CD4-positive, alpha-beta T cell treated with Interleukin-21 for 1 hour (primary cell): ENCODE measurements at places on chromosomes 2 and 18.

GRCh38 chr2:180279581-180279980 is 272.5 kb upstream of the CWC22 start:
- no peak for DNase-seq

GRCh38 chr18:52572036-52573000 is 232.3 kb downstream of the DCC start:
- no peak for DNase-seq

DNA sequence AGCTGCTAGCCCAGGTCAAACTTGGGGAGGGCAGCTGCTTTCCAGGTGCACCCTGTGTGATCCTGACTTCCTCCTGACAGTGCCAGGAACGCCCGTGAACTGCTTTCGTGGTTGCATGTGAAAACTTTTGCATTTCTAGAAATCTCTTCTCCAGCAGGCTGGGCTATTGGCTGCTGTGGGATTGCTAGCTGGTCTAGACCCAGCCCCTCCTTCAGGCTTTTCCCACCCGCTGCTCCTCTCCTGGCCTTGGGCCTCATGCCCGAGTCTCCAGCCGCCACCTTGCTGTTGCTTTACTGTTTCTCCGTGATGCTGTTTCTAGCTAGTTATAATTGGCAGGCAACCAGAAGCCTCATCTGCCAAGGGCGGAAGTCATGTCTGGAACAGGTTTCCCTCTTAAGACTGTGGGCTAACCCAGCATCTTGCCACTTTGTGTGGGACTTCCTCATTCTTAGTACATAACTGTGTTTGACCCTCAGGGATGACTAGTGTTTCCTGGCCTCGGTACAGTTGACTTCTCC is 27.0 kb upstream of the MGAT4A start:
- DNase-seq: peak; percentile 75

DNA sequence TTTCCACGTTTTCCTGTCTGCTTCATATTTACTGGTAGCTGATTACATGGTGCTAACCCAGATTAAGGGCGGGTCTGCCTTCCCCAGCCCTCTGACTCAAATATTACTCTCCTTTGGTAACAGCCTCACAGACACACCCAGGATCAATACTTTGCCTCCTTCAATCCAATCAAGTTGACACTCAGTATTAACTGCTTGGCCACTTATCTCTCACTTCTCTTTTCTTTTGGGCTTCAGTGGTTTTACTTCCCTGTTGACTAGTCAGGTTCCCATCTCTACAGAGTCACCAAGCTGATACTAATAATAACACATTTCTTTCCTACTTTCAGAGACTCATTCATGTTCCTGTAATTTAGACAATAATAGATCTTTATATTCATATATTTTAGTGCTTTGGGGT is 302.2 kb upstream of the MAP2 start:
- no peak for DNase-seq

- DNase-seq: no peak
Measured at GRCh38 chr18:7590826-7591560, 23.9 kb downstream of the PTPRM start.

- DNase-seq: no peak
Measured at GRCh38 chr2:26941486-26941885, 29.0 kb upstream of the MAPRE3 start.

- DNase-seq: no peak
Measured at GRCh38 chr2:66443979-66444861, 9.3 kb downstream of the MEIS1 start.

DNA sequence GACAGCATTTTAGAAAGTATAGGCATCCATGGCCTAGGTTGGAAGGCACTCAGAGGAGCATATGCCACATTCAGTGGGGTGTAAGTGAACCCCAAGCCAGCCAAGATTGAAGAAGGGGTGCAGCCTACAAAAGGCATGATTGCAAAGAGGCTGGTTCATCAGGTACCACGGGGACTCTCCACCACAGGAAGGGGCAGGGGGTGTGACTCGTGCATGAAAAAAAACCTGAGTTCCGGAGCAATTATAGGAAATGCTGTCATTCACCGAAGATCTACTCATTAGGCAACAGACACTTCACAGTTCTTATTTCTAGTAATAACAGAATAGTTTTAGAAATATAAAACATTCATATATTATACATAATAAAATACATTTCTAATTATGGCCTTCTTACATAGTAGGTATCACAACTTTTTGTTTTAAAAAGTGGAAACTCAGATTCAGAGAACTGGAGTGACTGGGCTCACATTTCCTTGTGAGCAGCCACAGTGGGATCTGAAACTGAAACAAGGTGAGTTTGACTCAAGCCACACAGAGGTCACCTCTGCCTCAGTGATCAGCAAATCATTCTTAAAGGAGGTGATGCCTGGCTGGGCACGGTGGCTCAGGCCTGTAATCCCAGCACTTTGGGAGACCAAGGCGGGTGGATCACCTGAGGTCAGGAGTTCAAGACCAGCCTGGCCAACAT is 188.4 kb upstream of the GYPC start:
- peak; percentile 4 for DNase-seq

- DNase-seq: no peak
Measured at GRCh38 chr2:75367401-75367800, 168.1 kb upstream of the TACR1 start.

DNA sequence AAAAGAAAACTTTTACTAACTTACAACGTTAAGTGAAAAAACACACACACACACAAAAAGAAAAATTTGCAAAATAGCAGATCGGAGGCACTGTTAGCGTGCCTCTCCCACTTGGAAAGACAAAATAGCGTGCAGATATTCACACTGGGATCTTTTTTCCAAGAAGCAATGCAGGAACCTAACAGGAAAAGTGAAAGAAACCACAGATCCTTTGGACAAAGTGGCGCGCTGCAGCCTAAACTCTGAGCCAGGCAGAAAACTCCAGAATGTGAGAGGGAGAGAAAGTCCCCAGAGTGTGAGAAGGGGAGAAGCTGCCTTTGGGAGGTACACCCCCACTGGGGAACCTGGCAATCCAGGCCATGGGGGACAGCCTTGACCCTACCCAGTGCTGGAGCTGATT is 70.7 kb upstream of the SERPINE2 start:
- no peak for DNase-seq

DNA sequence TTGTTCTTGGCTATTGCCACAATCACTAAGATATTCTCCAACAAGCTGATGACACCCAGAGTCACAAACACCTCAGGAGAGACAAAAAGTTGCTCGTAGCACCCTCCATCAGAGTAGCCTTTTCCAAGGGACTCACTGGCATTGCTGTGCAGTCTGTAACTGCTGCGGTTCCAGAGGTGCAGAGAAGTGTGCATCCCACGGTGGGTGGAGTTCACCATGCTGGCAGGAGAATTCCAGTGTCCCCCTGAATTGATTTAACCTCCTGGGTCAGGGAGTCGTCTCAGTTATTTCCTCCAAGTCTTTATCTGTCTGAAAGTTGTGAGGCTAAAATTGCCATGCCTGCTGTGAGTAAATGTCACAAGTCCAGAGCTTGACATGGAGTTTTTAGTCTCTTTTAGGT is 443 bp downstream of the MC4R start:
- DNase-seq: no peak

DNA sequence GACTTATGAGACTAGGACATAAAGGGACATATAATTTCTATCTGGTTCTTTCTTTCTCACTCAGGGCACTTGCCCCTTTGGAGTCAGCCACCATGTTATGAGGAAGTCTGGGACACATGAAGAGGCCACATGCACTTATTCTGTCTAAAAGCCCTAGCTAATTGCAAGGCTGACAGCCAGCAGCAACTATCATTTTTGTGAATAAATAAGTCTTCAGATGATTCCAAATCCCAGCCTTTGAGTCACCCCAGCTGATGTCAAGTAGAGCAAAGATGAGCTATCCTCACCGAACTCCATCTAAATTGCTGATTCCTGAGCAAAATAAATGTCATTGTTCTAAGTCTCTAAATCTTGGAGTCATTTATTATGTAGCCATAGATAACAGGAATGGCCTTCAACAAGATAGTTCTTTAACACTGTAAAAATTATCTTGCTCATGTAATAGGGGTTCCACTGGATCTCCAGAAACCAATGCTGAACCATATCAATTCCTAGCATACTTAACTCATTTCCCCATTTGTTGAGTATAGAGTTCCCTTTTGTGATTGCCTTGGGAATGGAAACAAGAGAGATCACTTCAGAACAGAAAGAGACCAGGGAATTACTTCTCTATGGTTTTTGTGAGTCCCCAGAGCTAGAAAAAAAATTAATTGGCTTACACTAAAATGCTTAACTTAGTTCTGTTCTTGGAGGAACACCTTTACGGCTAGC is 50.6 kb upstream of the FN1 start:
- no peak for DNase-seq

DNA sequence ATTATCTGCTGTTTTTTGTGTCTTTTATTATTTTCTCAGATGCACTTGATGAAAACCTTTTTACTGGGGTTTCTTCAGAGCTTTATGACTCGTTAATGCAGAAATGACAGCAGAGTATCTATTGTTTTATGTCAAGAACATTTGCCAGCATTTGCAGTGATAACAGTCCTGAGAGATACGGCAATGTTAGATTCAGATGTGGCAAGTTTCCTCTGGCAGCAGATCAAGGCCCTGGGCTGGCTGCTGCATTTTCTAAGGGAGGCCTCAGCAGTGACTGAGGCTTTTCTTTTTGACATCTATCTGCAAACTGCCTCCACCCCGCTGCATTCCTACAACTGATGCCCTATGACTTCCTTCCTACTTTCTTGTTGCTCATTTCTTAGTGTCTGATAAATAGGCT is 40.2 kb downstream of the EFEMP1 start:
- no peak for DNase-seq

- no peak for DNase-seq
Measured at GRCh38 chr18:11868230-11868629, 17.0 kb downstream of the CHMP1B start.

- no peak for DNase-seq
Measured at GRCh38 chr18:46239549-46239948, 135.4 kb downstream of the HAUS1 start.

DNA sequence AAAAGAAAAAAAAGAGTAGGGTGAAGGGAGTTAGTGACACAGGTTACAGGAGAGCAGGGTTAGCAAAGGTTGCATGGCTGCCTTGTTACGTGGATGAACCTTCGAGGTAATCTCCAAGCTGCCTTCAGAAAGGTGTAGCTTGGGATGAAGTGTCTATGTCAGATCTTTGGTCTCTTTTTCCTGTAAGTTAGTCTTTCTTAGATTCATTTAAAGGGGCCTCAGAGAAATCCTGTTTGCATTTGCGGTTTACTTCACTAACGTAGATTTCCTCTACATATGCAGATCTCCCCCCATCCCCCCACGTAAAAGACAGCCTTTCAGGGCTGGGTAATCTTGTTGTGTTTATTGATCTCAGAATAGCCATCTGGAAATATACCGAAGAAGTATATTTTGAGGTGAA is 83.7 kb downstream of the MTA3 start:
- peak; percentile 50 for DNase-seq

GRCh38 chr2:220999356-220999755 is 572.7 kb downstream of the EPHA4 start:
- DNase-seq: no peak

- no peak for DNase-seq
Measured at GRCh38 chr2:191951832-191952231, 104.9 kb upstream of the CAVIN2 start.
